ENCODE measurements at places on chromosomes 16 and 17. TPM values are rescaled to one million over a fixed set of nuclear protein-coding genes. Genes with fewer than 3 reads are reported as not detected.

Gene LSM12
- 41.3 TPM for total RNA-seq

Gene KRTAP4-4
- not detected for total RNA-seq

Gene MYOCD
- 65.1 TPM for total RNA-seq

Gene KRTAP1-3
- total RNA-seq, result not detected

Gene CFAP97D1
- not detected for total RNA-seq

Gene STX1B
- 2.1 TPM for total RNA-seq

Gene HBA2
- total RNA-seq, result 3,226 TPM

Gene METTL2A
- 11.9 TPM for total RNA-seq

Gene PPY
- total RNA-seq, result not detected

Gene CCL7
- total RNA-seq, result not detected

Gene MYCBPAP
- 0.19 TPM for total RNA-seq

Gene PITPNM3
- total RNA-seq, result 0.56 TPM

Gene SLC38A8
- total RNA-seq, result not detected

Gene ZNF689
- total RNA-seq, result 6.2 TPM

Gene VTN
- total RNA-seq, result 5.4 TPM

Gene ITGB4
- 11.1 TPM for total RNA-seq

Gene CCL23
- not detected for total RNA-seq

Gene CHAD
- 0.70 TPM for total RNA-seq

Gene NSRP1
- 16.6 TPM for total RNA-seq

Gene KRT32
- total RNA-seq, result not detected

Gene CEP295NL
- 1.1 TPM for total RNA-seq

GRCh38 chr16:72997141-72997542 lies 50.8 kb downstream of the ZFHX3 start:
- no peak for DNase-seq

- no peak for DNase-seq
These were observed 11.8 kb upstream of the PHF12 start for GRCh38 chr17:28963055-28963611.

- no peak for DNase-seq
These were observed 15.6 kb downstream of the PLEKHG4 start for GRCh38 chr16:67294938-67295361.

DNA sequence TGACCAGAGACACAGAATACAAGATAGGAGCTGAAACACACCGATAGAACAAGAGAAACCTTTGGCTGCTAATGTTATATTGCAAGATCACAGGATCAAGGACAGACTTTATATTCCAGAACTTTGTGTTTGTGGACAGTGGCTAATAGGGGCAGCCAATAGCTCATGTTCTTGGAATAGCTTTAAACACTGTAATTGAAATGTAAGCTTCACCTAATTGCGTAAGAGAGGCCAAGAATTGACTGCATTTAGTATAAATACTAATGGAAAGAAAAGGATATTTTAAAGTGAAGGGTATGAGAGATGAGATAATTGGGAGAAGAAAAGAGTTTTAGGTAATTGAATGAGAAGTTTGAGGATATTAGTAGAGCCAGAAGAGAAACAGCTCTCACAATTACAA lies 758.8 kb downstream of the CDH11 start:
- no peak for DNase-seq

GRCh38 chr17:77184474-77184873 lies 43.7 kb downstream of the SEC14L1 start:
- DNase-seq, result no peak

DNA sequence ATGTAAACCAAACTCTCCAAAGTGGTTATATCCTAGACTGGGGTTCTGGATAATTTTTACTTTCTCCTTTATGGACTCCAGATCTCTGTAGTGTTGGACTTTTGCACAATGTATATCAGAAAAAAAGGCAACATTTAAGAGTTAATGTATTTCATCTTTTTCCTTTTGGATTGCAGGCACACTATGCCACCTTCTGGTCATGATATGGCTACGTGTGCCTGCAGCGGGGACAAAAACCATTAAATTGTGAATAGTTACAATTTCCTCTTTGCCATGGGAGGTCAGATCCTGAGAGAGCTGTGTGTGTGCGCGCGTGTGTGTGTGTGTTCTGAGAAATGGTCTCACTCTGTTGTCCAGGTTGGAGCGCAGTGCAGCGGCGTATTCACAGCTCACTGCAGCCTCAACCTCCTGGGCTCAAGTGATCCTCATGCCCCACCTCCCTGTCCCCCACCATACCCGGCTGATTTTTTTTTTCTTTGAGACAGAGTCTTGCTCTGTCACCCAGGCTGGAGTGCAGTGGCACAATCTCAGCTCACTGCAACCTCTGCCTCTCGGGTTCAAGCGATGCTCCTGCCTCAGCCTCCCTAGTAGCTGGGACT lies 4.3 kb upstream of the SGF29 start:
- no peak for DNase-seq

DNA sequence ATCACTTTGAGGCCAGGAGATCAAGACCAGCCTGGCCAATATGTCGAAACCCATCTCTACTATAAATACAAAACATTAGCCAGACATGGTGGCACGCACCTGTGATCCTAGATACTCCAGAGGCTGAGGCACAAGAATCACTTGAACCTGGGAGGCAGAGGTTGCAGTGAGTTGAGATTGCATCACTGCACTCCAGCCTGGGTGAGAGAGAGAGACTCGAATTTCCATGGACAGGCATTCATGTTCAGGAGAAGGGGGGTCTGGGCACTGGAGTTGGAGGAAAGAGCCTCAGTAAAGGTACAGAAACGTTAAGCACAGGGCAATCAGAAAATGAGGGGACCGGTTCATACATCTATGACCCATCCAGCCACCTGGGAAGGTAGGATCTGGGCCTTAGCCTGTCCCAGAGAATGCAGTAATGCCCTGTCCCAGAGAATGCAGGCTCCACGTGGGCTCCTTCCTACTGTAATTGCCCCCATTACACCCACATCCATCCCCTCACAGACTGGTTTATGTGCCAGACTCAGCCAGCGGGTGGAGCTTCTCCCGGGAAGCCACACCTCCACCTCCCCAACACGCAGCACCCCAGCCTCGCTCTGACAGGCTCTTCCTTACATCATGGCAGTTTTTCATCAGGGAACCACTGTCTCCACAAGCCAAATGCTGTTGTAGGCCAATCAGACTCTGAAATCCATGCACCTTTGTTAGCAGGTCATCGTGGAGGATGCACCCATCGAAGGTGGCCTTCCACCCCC lies 21.6 kb upstream of the ARL4D start:
- DNase-seq, result no peak

- no peak for DNase-seq
These were observed 2.3 kb downstream of the TOP2A start for GRCh38 chr17:40415390-40415789.

DNA sequence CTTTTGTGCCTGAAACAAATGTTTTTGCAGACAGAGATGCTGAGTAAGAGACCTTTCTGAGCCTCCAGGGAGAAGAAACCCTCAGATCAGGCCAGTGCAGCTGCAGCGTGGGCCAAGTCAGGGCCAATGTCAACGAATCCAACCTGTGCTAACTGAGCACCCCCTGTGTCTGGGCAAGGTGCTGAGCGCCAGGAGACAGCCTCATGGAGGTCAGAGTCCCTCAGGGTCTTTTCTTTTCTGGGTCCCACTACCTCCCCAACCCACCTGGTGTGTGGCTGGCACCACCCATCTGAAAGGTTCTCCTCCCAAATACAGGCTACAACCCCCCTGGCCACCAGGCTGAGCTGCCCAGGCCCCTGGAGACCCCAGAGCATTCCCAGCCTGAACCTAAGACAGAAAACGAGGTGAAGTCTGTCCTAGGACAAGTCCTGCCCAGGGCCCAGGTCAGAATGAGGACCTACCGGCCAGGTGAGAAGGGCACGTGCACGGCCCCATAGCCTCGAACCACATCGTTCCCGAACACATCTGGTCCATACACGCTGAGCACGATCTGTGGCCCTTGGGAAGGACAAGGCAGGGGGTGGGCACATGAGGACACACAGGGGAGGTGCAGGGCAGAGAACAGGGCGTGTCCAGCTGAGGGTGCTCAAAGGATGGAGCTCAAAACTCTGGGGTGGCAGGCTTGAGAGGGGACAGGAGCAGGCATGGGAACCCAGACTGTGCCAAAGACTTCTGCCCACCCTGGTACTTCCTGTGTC lies 15.0 kb downstream of the B9D1 start:
- no peak for DNase-seq

GRCh38 chr16:3501783-3502400 lies 1.1 kb downstream of the CLUAP1 start:
- no peak for DNase-seq

DNA sequence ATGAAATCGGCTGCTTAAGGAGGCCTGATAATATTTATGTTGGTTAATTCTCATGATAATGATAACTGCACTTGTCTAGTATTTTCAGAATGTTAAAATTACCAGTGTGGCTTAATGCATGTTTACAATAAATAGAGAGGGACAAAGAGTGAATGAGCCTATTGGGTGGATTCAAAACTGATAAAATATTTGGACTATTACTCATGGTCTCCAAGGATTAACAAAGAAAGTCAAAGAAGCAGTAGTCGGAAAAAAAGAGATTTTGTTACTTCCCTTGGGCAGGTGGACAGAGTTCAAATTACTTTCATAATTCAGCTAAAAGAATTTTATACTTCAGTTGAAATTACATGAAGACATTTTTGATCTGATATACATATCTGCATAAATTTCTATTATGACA lies 258.2 kb upstream of the PMFBP1 start:
- no peak for DNase-seq

- DNase-seq, result no peak
These were observed 21.7 kb downstream of the PPL start for GRCh38 chr16:4915226-4915761.

GRCh38 chr17:57924677-57925076 lies 30.5 kb downstream of the CUEDC1 start:
- no peak for DNase-seq

GRCh38 chr17:14448818-14449217 lies 147.9 kb downstream of the HS3ST3B1 start:
- DNase-seq, result no peak

- no peak for DNase-seq
These were observed 1.9 kb upstream of the CYBA start for GRCh38 chr16:88652762-88653063.

- no peak for DNase-seq
These were observed 9.1 kb upstream of the THAP11 start for GRCh38 chr16:67833030-67833414.

DNA sequence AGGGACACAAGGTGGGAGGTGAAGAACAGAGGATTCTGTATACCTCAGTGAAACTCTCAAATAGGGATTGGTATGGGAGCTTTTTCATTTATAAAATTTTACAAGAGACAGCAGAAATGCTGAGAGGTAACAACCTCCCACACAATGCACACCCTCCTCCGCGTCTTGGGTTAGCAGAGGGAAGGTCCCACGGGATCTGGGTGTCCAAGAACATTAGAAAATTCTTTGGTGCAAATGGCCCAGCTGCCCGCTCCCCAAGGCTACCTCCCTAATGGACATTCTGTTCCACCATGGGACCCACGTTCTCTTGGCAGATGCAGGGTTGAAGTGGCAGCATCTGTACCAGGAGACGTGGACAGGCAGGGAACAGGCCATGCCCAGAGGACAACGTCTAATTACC lies 22.5 kb downstream of the GPR139 start:
- DNase-seq, result no peak

DNA sequence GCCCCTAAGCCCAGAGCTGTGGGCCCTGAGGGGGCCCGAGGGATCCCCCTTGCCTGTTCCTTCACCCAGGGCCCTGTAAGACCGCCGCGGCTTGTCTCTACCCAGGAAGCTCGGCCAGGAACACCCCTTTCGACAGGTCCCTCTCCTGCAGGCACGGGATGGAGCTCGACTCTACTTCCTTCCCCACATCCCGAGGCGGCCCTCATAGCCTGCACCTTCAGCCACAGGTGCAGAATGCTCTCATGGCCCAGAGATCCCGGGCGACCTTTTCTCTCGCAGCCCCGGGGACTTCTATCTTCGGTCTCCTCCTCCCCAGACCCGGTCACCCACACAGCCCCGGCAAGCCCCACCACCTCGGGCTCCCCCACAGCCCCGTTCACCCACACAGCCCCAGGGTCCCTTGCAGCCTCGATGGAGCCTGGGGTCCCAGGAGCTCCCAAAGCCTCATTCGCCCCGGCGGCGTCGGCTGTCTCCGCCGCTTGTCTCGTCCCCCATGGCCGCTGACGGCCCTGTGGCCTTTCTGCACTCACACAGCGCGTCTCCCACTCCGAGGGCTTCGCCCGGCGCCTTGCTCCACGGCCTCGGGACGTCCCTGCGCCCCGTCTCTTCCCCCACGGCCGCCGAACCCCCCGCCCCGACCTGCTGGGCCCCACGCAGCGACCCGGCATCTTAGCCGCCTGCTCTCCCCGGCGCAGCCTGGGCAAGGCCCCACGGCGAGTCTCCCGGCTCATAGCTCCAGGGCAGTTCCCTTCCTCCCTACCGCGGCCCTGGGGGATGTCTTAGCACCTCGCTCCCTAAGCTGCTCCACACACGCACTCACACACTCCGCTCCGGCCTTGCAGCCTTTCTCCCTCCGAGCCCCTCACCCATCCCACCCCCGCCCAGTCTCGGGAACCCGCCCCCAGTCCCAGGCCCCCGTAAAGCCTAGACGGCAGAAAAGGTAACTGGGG lies 650 bp downstream of the KIAA0753 start:
- DNase-seq, result no peak

DNA sequence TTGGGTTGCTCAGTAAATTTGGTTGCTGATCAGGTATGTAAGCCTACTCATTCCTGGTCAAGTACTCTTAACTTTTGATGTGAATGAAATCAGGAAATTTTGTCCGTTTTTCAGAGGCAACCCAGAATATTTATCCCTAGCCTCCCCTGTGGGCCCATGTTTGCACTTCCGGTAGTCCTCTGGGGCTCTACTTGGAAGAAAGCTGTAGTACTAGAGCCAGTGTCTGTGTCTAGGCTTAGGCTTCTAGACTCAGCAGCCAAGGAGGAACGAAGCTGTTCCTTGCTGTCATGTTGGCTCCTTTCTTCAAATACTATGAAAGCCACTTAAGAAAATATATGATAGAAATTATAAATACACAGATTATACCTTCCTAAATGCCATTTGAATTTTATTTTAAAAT lies 21.2 kb downstream of the ESRP2 start:
- DNase-seq, result no peak

GRCh38 chr16:69936252-69936651 lies 14.9 kb upstream of the CLEC18A start:
- no peak for DNase-seq

GRCh38 chr17:28563475-28563874 lies 7.8 kb downstream of the PIGS start:
- DNase-seq, result no peak

GRCh38 chr17:27920569-27920968 lies 27.4 kb upstream of the LYRM9 start:
- no peak for DNase-seq

DNA sequence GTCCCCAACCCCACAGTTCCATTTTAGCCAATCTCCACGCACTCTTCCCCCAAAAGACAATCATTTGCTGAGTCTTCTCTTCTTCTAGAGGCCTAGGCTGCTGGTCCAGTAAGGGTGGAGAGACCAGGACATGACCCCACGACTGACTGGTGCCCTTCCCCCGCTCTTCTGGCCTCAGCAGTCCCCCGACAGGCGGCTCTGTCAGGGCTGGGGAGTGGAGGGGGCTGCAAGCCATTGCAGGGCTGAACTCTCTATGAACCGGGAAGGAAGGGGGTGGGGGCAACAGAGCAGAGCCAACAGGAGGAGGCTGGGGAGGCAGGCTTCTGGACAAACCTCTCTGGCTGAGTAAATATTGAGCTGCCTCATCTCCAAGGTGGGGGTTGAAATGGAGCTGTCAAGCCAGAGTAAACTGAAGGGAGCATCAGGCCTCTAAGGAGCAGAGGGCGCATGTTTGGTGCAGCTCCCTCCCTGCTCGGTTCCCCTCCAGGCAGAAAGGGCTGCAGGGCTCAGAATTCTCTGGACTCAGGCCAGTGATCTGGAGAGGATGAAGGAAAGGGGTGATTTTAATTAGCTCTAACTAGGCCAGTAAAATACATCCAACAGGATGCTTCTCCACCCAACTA lies 8.7 kb downstream of the HOXB1 start:
- no peak for DNase-seq

GRCh38 chr17:11803231-11803969 lies 193.9 kb downstream of the ZNF18 start:
- no peak for DNase-seq
